Neural progenitor cell (in vitro differentiated cells): ENCODE measurements at places on chromosomes 4 and X. TPM values are rescaled to one million over a fixed set of nuclear protein-coding genes. Genes with fewer than 3 reads are reported as not detected.

- no peak for DNase-seq
Measured at GRCh38 chrX:133856819-133857218, 128.6 kb downstream of the GPC3 start.

CXCL13 gene
- total RNA-seq: not detected in 2 replicates

DNA sequence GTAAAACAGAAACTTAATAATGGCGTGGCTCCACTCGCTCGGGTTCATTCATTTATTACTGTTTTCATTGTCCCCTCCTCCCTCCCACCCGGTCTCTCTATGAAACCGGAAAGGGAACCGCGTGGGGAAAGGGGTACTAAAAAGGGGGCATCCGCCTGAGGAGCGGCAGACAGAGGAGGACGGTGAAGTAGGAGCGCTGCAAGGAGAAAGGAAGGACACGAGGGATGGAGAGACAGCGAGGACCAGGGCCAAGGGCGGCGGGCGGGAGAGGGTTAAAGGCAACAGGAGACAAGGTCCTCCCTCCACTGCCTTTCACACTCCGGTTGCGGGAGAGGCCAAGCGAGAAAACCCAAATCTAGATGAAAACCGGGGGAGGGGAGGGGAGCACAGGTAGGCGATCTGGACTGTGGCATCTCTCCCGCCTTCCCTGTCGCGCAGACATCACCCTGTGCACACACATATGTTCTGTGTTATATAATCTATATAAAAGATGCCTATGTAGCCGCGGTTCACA is 829 bp downstream of the ELOVL6 start:
- DNase-seq: peak; percentile 38

DNA sequence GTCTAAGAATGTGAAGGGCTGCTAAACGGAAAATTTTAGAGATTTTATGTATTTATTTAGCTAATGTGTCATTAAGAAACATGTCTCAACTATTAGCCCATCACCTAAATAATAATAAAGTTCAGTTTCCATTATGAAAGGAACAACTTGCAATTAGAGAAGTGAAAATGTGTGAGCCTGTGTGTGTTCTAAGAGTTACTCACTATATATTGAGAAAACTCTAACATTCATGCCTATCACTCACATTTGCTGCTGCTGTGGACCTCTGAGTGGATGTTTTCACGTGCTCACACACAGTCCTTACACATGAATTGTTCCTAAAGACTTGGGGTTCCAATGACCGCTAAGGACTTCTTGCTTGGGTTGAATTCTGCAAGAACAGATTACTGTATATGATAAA is 364.0 kb downstream of the TMA16 start:
- DNase-seq: no peak

FAM9C gene
- not detected in 2 replicates for total RNA-seq

- DNase-seq: no peak
Measured at GRCh38 chrX:457292-457679, 70.6 kb upstream of the PPP2R3B start.
